Non-pigmented ciliary epithelial cell (primary cell): ENCODE measurements at places on chromosomes 2 and 18.

DNA sequence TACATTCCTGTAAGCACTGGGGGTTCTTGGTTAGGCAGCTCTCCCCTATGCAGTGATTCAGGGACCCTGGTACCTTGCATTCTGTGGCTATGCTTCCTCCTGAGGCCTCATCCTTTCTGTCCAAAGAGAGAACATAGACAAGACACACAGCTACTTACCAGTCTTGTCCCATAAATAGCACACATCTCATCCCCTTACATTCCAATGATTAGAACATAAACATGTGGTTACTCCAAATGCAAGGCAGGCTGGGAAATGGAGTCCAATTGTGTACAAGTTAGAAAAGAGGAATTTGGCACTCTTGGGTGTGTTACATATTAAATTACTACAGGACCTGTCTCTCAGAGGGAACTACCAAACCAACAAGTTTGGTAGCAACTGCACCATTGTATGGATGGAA, 171.3 kb downstream of the ARHGAP15 start:
- peak; percentile 5 for DNase-seq

DNA sequence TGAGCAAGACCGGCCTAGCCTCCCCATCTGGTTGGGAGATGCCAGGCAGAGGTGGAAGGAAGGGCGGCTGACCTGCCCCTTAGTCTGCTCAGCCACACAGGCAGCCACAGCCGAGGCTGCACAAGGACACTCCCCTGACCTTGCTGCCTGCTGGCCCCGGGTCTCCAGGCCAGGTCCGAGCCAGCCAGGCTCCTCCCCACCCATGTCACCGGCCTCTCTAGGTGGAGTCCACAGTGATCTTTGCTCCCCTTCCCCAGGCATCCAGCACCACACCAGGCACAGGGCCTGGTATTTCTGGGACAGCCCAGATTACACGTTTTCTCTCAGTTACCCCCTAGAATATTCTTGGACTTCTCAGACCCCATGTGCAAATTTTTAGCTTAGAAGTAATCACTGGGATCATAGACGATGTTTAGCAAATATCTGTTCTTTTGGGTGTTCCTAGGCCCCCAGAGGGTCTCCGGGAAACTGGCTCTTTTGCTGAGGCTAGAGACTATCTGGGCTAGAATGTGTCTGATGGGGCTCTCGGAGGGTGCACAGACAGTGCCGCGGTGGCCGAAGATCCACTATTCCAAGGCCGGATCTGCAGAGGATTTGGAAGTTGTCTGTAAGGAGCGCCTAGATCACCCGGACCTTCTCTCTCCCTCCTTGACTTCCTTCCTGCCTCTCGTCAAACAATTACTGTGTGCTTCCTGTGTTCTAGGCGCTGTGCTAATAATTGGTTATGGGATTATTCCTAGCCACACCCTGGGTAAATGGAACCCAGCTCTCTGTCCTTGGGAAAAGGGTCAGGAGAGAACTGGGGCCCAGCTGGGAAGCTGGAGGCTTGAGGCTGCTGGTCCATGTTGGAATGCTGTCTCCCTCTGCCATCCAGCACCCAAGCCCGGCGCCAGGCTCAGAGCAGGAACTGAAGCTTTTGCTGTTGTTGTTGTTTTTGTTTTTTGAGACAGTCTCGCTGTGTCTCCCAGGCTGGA, 46.9 kb downstream of the ODC1 start:
- DNase-seq: no peak

DNA sequence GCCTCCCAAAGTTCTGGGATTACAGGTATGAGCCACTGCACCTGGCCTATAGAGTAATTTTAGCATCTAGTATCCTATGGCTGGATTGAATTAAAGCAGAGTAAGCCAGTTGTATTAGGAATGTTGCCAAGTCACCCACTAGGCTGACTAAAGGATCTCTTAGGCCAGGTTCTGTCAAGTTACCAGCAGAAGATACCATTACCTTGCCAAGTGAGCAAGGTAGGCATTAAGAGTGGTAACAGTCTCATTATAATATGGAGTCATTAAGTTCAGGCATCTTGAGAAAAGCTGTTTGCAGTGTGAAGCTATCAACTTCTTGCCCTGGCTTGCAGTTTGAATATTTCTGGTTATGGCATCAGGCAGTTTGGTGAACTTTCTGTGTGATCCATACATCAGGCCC, 37.0 kb upstream of the MTCL1 start:
- no peak for DNase-seq

DNA sequence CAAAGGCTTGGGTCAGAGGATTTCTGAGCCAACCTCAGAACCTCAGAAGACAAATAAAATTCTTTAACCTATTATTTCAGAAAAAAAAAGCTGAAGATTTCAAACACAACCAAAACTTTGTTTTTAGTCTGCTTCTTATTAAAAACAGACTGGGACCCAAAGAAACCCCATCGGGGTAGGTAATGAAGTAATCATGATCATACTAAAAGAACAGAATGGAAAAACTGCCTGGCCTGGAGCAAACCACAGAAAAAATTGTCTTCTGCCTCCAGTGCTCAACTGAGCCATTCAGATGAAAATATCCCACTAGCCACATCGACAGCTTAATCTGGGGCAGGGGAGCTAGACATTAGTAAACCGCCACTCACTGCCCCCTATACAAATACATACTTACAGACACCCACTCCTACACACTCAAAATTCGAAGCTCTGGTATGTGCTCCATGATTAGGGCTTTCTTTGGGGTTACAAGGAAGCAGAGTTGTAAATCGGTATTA, 76.5 kb downstream of the SDC1 start:
- DNase-seq: no peak

DNA sequence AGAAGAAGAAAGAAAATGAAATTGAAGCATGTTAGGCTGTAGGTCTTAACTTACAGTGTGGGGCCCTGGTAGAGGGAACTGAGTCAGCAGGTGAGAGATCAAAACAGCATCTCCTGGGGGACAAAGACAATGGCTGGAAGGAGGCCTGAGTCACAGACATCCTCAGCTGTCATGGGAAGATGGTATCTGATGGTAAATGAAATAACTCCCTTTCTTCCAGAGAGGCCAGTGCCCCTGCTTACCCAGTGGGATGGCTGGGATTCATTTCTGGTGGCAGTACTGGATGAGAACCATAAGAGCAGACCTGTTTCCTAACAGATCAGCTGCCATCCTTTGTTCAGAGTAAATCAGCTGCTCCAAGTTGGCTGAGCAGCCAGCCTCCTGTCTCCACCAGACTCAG, 251.3 kb upstream of the EPAS1 start:
- DNase-seq: no peak

DNA sequence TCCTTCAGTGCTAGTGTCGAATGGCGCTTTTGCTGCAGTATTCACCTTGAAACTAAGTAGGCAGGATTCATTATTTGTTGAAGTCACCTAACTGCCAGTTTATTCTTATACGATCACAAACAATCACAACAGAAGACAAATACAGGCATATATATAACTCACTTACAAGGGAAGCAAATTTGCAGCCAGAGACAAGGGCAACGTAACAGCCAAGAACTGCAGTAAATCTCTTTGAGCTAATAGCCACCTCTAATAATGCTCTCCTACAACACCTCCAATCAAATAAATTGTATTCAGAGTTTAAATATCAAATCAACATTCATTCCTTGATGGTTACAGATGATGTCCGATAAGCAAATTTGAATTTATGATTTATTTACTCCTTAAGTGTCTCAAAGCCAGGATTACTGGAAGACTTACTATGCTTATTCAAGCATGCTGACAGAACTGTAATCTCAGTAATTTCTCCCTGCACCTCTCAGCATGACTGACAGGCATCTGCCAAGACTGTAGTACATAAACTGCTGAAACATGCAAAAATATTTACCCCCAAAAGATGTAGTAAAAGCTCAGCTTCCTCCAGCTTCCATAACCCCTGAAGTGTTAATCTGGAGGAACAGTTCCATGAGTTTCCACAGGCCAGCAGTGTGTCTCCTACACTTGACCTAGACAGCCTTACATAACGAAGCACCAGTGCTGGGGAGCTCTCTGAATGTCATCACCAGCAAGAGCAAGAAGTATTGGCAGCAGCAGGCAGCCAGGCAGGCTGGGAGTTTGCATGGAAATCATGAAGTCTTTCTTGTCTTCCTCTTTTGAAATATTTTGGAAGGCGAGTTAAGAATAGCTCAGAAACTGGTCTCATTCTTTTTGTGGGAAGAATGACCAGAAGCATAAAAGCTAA, 20.9 kb upstream of the SCN1A start:
- DNase-seq: no peak

DNA sequence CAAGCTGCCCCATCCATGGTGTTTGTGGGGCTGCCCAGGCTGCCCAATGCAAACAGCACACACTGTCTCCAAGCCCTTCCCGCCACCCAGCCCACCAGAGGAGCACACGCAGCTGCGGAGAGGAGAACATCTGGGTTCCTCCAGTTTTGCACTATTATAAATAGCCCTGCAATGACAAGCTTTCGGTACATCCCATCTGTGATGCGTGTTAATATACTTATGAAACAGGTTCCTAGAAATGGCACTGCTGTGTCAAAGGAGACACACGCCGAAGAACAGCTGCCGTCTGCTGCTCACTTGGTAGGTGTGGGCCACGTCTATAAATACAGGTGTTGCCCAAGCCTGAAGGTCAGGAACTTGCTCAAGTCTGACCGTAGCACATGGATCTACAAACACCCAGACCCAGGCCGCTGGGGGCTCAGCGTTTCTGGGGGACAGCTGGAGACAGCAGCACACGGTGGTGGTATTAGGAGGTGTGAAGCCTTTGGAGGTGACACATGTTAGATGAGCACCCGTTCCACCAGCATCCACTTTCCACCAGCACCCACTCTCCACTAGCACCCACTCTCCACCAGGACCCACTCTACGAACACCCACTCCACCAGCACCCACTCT, 34.3 kb downstream of the PXDN start:
- no peak for DNase-seq

- DNase-seq: peak; percentile 50
Measured at GRCh38 chr2:223759569-223760430, 77.6 kb downstream of the AP1S3 start.

- no peak for DNase-seq
Measured at GRCh38 chr18:12336171-12336613, 28.2 kb downstream of the TUBB6 start.

GRCh38 chr2:190486037-190486623, 48.4 kb downstream of the NEMP2 start:
- no peak for DNase-seq

- DNase-seq: no peak
Measured at GRCh38 chr2:217795067-217795466, 207.7 kb downstream of the TNS1 start.

GRCh38 chr2:240433973-240434727, 1.3 kb upstream of the GPC1 start:
- DNase-seq: peak; percentile 89

GRCh38 chr2:72513011-72513410, 312.8 kb downstream of the EXOC6B start:
- DNase-seq: no peak

GRCh38 chr2:50126845-50127244, 905.1 kb downstream of the NRXN1 start:
- no peak for DNase-seq

DNA sequence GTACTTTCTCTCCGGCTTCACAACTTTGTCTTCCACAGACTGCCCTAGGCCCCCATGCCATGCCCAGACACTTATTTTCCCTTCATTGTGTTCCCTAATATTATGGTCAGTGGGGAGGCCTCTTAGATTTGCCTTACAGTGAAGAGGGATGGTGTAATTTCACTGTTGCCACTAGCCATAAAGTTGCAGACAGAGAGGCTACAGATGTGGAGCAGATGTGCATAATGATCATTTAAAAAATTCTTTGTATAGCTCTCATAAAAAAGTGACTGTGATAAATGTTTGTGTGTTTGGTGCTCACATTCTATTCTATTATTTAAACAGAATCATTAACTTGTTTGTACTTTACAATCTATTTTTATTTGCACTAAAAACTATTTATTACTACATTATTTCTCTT, 67.5 kb upstream of the FN1 start:
- no peak for DNase-seq

DNA sequence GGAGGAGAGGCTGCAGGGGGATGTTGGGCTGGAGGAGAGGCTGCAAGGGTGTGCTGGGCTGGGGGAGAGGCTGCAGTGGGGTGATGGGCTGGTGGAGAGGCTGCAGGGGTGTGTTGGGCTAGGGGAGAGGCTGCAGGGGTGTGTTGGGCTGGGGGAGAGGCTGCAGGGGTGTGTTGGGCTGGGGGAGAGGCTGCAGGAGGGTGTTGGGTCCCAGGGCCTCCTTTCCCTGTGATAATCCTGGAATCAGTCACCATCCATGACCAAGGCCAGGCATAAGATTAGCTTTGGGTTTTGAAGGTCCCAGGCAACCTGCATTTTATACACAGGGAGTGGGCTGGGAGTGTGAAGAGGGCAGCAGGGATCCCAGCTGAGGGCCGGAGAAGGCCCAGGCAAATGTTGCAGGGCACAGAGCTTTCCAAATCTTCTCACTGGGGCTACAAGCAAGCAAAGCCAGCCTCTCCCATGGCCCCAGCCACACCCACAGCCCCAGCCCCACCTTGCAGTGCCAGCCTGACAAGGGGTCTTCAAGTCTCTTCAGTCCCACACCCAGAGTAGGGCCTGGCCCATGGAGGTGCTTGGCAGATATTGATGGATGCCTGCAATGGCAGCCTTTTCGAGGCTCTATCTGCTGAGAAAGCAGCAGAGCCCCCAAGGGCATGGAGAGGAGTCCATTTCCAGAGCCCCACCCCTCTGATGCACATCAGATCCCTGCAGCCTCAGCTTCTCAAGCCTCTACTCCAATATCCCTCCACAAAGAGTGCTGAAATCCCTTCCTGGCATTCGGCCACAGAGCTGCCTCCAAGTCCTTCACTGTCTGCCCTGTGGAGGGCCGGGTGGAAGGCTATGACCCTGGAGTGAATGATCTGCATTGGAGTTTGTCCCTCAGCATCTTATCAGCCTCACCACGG, 50.3 kb upstream of the GLI2 start:
- DNase-seq: no peak

DNA sequence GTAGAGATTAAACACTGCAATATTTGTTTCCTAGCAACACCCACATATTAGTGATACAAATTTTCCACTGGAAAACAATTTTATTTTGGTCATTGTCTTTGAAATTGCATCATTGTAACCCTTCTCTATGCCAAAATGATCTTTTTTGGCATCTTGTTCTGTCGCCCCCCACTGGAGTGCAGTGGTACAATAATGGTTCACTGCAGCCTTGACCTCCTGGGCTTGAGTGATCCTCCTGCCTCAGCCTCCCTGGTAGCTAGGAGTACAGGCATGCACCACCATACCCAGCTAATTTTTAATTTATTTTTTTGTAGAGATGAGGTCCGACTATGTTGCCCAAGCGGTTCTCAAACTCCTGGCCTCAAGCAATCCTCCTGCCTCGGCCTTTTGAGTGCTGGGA, 117.4 kb downstream of the PIK3C3 start:
- DNase-seq: no peak
